Left colon (tissue), 2 donors: ENCODE measurements at places on chromosomes 1 and 21. TPM values are rescaled to one million over a fixed set of nuclear protein-coding genes. Genes with fewer than 3 reads are reported as not detected.

- DNase-seq, result peak; percentile 23
These were observed 177.7 kb upstream of the HP1BP3 start for GRCh38 chr1:20964540-20965484.

DNA sequence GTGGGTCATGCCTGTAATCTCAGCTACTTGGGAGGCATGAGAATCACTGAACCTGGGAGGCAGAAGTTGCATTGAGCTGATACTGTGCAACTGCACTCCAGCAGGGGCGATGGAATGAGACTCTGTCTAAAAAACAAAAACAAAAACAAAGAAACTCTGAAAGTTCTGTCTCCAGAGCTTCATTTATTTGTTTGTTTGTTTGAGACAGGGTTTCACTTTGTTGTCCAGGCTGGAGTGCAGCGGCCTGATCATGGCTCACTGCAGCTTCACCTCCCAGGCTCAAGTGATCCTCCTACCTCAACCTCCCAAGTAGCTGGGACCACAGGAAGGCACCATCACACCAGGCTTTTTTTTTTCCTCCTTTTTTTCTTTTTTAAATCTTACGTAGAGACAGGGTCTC, 191.8 kb upstream of the TNR start:
- DNase-seq, result no peak

GRCh38 chr1:54887665-54888071, 673 bp upstream of the DHCR24 start:
- DNase-seq, result no peak

DNA sequence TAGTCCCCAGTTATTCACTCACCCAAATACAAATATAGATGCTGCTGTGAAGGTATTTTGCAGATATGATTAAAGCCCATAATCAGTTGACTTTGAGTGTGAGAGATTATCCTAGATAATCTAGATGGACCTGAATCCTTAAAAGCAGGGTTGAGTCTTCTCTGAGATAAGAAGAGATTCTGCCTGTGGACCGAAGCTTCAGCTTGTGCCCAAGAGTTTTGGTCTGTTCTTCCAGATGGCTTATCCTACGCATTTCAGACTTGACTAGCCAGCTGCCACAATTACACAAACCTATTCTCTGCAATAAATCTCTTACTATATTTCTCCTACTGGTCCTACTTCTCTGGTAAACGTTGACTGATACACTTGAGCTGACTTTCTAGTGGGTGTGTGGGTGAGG, 145.1 kb downstream of the KCNJ6 start:
- DNase-seq, result no peak

GRCh38 chr1:202084791-202085681, 37.7 kb upstream of the GPR37L1 start:
- DNase-seq, result peak; percentile 93

- DNase-seq, result no peak
These were observed 56.2 kb downstream of the STUM start for GRCh38 chr1:226604560-226605317.

- no peak for DNase-seq
These were observed 57.7 kb downstream of the UBE2T start for GRCh38 chr1:202283991-202284390.

Gene PKNOX1
- total RNA-seq, result 12.4 TPM

Gene PLPP3
- total RNA-seq, result 46.5 TPM

DNA sequence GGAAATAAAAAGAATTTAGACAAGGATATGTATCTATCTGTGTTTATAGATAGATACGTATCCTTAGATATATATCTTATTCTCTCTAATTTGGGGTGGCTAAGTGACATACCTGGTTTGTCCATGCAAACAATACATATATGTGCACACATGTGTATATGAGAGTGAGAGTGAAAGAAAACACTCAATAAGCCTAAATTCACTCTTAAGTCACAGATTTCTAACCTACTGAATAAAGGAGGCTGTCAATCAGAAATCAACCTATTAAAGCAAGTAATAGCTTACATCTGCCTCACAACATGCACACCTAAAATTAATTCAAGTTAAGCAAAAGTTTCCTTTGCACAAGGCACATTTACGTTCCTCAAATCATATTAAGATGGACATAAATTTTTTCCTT, 106.9 kb upstream of the LBR start:
- DNase-seq, result no peak

DNA sequence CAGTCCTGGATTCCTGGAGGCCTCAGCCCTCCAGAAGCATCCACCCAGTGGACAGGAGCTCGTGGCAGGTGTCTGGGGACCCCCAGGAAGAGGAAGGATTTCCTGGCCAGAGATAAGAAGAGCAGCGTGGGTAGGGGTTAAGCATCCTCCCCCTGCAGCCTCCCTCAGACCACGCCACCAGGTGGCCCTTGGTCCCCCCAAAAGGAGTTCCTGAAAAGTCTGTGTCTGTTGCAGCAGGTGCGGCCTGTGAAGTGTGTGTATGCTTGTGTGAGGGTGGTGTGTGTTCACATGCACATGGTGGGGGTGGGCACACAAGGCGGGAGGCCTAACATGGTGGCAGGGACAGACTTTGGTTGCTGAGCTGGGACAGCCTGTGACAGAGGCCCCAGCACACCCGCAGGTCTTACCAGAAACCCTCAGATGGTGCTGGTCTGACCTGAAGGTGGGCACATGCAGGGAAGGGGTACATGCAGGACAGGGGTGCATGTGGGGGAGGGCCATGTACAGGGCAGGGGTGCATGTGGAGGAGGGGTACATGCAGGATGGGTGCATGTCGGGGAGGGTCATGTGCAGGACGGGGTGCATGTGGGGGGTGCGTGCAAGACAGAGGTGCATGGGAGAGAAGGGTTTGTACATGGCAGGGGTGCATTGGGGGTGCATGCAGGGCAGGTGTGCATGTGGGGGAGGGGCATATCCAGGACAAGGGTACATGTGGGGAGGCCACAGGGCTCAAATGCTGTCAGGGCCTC, 18.2 kb upstream of the RUNX3 start:
- DNase-seq, result no peak

Gene SUCO
- 24.8 TPM for total RNA-seq

- DNase-seq, result no peak
These were observed 57.9 kb upstream of the TLR5 start for GRCh38 chr1:223200903-223201302.

- no peak for DNase-seq
These were observed 17.3 kb upstream of the LRP8 start for GRCh38 chr1:53344921-53345838.

DNA sequence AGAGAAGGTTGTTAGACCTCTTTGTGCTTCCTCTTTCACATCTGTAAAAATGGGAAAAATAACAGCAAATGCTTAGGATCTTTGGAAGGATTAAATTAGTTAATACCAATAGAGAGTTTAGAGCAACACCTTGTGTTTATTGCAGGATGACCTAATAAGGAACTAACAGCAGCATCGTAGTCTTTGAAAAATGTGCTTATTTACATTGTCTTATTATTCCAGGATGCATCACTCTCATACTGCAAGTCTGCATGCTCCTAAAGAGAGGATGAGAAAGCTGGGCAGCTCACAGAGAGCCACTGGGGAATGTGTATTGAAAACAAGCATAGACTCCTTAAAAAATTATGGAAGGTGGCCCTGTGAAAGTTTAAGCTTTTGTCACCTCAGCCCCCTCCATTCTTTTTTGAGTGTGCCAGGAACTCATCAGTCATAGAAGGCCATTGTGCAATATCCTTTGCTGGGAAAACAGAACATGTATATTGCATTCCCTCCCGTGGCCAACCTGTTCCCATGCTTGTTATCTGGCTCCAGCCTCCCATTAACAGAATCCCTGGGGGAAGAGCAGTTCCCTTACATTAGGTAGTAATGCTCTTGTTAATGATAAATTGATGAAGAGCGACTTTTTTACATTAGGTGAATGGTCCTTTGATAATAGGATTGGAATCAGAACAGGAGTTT, 180.7 kb downstream of the ZNF326 start:
- no peak for DNase-seq

DNA sequence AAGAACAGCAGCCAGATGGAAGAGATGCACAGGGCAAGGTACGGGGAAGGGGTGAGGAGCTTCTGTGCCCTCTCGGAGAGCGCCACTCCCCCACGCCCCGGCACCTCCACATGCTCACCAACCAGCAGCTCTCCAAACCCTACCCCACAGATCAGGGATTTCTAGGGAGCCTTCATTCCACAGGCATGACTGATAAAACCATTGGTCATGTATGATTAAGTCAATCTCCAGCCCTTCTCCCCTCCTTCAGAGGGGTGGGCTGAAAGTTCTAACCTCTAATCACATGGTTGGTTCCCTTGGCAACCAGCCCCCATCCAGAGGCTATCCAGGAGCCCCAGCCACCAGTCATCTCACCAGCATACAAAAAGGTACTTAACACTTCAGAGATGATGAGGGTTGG, 144.7 kb downstream of the TGFBR3 start:
- DNase-seq, result no peak

- no peak for DNase-seq
These were observed 146.6 kb downstream of the TBX15 start for GRCh38 chr1:118841521-118841920.

DNA sequence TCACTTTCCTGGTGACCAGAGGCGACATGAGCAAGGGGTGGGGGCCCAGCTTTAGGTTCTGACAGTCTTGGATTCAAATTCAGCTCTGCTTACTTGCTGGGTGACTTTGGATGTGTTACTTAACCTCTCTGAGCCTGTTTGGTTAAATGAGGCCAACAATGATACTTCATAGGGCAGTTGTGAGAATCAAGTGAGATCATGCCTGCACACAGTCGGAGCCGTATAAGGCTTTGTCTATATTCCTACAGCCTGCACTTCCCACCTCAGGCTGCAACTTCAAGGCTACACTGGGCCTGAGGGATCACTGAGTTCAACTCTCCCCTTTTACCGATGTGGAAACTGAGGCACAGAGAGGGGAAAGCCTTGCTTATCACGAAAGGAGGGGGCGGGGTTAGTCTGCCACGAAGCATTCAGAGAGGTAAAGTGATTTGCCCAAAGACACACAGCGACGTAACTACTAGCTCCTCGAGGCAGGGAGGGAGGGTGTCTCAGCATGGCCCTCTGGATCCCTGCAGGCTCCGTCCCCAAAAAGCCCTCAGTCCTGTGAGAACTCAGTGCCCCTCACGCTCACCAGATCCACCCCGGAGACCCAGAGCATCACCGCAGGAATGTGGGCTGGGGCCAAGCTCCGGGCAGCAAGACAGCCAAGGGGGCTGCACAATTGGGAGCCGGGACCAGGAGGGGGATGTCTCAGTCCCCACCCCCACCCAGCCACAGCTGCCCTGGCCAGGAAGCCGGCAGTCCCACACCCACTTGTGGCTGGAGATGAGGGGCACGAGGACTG, 25.0 kb downstream of the SDC3 start:
- no peak for DNase-seq

Gene SYNC
- total RNA-seq, result 16.4 TPM

Gene OLIG1
- total RNA-seq, result not detected

Gene C1orf141
- not detected for total RNA-seq

DNA sequence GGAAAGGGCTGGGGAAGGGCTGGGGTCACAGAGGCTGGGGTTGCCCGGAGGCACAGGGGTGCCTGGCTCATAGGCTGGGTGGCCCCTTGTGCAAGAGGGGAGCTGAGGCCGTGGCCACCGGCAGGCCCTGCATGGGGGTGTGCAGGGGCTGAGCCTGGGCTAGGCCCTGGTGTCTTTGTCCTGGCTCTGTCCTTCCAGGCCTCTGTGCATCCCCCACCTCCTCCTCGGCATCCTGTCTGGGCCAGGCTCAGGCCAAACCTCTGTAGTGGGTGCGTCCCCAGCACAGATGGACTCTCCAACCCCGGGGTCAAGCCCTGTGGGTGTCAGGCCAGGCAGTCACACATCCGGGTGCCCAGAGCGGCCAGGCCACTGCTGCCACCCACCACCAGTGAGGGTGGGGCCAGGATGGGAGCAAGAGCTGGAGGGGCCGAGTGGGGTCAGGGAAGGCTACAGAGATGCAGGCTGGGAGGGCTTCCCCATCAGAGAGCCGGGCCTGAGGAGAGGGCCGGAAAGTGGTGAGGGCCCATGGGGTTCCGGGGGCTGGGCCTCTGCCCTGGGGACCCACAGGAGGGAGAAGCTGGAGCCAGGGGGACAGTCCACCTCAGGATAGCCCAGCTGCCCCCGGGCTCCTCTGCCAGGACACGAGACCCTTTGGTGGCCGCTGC, 19.4 kb downstream of the PANK4 start:
- no peak for DNase-seq

DNA sequence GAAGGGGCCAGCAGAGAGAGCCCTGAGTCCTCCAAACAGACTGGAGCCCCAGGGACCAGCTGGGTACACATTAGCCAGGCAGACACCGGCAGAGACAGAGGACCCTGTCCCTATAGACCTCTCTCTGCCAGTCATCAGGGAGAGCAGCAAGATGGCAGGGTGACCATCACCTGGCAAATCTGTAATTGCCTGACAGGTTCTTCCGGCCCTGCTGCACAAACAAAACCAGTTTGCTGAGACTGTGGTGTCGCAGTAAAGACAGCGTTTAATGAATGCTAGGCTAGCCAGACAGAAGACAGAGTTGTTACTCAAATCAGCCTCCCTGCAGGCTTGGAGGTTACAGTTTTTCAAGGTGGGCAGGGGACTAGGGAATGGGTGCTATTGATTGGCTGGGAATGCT, 618.9 kb downstream of the NPHP4 start:
- no peak for DNase-seq

DNA sequence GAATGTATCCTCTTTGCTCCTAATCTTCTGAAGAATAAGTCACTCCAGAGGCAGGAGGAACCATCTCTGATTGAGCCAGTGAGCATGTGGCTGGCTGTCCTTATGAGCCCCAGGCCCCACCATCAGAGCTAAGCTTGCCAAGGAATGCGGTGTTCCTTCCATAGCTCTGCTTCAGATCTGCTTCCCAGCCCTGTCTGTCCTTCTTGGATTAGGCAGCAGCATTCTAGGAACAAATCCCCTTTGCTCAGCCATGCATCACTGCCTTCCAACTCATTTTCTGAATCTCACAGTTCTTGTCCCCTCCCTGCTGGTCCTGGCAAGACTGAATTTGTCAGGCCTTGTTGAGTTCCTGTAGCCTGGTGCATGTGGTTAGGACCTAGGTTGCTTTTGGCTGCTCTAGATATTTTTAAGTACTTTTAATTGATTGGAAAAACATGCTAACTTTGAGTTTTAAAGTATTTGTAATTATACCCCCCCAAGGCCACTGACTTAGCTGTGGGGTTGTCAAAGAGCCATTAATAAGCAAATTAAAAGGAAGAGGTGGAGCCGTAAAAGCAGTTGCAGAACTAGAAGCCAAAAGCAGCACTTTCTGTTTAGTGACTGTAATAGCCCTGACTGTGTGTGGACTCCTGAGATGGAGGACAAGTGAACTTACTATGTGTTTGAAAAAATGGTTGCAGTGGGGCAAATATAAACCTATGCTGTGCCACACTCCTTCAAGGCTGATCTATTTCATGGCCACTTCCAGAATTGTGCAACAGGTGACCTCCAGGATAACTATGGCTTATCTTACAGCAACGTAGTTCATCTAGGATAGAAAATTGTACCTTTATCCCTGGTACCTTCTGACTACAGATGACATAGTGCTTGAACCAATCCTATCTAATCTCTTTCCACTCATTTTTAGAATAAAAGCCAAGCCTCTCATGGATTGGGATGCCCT, 61.3 kb upstream of the BACH1 start:
- no peak for DNase-seq

Gene KLHDC9
- 10.1 TPM for total RNA-seq

- DNase-seq, result no peak
These were observed 82.2 kb upstream of the LMO4 start for GRCh38 chr1:87246436-87246835.
